NCI-H524 treated with DMSO at 0.1 percent for 48 hours (cell line): ENCODE measurements at places on chromosomes 7 and 10.

GRCh38 chr7:16564909-16565426, 38.3 kb downstream of the LRRC72 start:
- DNase-seq: peak; percentile 10

- no peak for DNase-seq
Measured at GRCh38 chr10:110074758-110075671, 67.2 kb downstream of the ADD3 start.

DNA sequence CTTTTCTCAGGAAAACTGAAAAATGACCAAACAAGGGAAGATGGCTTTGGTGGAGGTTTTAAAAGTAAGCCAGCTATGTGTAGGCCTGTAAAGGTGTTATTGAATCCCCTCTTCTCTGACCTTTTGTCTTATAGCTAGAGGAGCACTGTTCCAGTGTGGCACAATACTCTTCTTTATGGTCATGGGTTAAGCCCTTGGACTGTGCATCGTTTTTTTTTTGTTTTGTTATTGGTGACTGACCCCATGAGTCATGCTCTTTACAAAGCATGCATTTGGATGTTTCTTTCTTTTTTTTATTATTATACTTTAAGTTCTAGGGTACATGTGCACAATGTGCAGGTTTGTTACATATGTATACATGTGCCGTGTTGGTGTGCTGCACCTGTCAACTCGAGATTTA, 19.6 kb upstream of the FAM25A start:
- DNase-seq: no peak

DNA sequence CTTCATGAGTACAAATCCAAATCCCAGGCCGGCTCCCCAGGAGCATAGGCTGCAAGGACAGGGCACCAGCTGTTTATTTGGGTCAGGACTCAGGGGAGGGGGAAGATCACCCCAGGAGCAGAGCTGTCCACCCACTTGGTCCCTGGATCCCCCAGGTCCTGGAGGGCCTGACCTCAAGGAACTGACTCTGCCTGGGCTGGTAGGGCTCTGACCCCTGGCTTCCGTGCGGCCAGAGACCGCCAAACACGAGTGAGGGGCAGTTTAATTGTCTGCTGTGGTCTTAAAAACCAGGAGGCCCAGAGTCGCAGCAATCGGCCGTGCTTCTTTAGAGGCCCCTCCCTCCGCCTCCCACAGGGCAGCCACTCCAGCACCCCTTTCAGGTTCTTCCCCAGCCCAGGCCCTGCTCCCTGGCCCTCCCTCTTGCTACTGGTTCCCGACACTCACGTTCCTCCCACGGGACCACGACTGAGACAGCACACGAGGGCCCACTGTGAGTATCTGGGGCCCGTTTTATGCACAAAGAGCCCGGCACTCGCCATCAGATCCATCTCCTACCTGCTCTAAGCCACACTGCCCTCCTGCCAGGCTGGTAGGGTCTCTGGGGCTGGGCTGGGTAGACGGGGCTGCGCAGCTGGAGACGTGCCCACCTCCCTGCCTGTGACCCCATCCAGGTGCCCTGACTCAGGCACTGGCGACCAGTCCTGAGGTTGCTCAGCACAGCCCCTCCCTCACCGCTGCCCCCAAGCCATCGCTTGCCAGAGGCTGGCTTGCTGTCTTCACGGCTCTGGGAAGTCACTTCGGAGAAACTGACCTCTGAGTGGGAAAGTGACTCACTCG, 30.0 kb upstream of the CFAP46 start:
- no peak for DNase-seq

DNA sequence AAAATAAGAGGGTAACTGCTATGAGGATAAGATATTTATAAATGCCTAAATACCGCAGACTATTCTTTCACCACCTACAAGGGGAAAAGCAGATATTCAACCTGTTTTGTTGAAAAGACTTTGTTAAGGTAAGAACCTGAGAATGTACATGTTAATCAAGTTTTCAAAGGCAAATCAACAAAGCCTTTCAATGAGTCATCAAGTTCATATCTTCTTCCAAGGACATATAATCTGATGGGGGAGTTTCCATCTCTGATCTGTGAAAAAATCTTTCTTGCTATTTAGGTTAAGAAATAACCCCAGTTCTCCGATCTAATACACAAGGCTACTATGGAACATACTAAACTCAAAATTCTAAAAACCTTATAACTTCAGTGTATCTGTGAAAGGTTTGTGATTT, 40.0 kb upstream of the ANLN start:
- no peak for DNase-seq

GRCh38 chr7:85770332-85770731, 583.5 kb upstream of the SEMA3D start:
- DNase-seq: no peak

GRCh38 chr10:109343293-109343692, 580.0 kb downstream of the XPNPEP1 start:
- DNase-seq: no peak

DNA sequence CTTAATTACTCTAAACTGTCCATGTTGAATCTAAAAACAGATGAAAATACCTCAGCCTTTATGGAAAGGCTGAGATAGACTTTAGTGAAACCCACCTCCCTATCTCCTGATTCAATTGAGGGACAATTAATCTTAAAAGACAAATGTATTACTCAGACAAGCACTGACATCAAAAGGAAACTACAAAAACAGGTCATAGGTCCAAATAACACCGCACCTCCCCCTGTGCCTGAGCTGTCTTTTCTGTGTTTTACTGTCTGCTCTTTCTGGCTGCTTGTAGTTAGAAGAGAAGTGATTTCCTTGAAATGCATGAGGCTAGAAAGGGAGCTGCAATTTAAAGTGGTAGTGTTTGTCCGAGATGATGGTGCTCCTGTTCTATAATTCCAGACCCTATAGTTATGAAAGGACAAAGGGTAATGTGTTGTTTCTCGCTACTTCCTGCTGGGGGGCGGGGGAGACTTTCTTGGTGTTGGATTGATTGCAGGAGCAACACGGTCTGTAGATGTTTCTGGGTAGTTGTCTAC, 16.0 kb downstream of the AKR1C8 start:
- DNase-seq: no peak

DNA sequence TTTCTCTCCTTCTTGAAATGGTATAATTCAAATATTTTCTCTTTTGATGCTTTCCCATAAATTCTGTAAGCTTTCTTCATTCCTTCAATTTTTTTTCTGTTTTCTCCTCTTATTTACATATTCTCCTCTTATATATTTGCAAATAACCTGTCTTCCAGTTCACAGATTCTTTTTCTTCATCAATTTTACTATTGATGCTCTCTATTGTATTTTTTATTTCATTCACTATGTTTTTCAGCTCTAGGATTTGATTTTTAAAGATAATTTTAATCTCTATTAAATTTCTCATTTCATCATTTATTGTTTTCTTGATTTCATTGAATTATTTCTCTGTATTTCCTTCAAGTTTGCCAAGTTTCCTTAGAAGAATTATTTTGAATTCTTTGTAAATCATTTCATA, 54.0 kb upstream of the PRPS1L1 start:
- no peak for DNase-seq

- no peak for DNase-seq
Measured at GRCh38 chr10:125002047-125002422, 60.1 kb downstream of the ZRANB1 start.

GRCh38 chr10:30455816-30456215, 21.8 kb downstream of the MAP3K8 start:
- DNase-seq: no peak

GRCh38 chr7:34564091-34564490, 93.9 kb upstream of the NPSR1 start:
- DNase-seq: no peak

- DNase-seq: no peak
Measured at GRCh38 chr10:8074881-8075280, 20.4 kb downstream of the GATA3 start.

- DNase-seq: no peak
Measured at GRCh38 chr7:100679927-100680575, 6.5 kb downstream of the GNB2 start.

DNA sequence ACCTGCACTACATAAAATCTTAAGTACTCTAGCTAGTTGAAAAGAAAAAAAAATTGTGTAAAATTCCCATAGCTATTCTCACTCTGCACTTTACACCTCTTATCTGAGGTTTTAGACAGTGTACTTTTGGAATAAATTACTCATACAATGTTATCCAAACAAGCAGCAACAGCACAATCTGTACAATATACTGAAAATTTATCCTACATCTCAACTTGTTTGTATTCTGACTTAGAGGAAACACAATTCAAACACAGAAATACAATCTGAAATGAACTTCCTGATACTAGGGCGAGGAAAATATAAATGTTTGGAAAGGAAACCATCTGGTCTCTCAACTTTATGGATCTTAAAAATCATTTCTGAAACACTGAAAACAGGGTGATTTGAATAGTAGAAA, 381.7 kb downstream of the THSD7A start:
- no peak for DNase-seq

DNA sequence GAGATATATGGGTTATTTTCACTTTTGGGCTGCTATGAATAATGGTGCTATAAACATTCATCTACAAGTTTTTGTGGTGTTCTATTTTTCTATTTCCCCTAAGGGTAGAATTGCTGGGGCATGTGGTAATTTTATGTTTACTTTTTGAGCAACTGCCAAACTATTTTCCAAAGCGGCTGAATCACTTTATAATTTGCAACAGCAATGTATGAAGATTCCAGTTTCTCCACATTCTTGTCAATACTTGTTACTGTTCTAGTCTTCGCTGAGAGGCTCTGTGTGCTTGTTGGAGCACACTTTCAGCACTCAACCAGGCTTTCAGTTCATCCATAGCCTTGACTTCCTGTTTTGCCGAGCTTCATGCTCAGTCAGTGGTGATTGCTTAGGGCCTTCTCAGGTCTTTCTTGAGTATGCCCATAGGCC, 39.0 kb downstream of the ADK start:
- DNase-seq: no peak

GRCh38 chr10:12701696-12702095, 299.8 kb downstream of the CCDC3 start:
- DNase-seq: no peak

DNA sequence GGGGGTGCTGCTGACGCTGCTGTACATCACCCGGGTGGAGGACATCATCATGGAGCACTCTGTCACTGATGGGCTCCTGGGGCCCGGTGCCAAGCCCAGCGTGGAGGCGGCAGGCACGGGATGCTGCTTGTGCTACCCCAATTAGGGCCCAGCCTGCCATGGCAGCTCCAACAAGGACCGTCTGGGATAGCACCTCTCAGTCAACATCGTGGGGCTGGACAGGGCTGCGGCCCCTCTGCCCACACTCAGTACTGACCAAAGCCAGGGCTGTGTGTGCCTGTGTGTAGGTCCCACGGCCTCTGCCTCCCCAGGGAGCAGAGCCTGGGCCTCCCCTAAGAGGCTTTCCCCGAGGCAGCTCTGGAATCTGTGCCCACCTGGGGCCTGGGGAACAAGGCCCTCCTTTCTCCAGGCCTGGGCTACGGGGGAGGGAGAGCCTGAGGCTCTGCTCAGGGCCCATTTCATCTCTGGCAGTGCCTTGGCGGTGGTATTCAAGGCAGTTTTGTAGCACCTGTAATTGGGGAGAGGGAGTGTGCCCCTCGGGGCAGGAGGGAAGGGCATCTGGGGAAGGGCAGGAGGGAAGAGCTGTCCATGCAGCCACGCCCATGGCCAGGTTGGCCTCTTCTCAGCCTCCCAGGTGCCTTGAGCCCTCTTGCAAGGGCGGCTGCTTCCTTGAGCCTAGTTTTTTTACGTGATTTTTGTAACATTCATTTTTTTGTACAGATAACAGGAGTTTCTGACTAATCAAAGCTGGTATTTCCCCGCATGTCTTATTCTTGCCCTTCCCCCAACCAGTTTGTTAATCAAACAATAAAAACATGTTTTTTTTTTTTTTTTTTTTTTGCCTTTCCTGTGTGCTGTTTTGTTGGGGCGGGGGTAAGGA, 55.8 kb downstream of the TSPAN15 start:
- DNase-seq: no peak

- DNase-seq: no peak
Measured at GRCh38 chr10:91700273-91700672, 67.4 kb upstream of the PPP1R3C start.

DNA sequence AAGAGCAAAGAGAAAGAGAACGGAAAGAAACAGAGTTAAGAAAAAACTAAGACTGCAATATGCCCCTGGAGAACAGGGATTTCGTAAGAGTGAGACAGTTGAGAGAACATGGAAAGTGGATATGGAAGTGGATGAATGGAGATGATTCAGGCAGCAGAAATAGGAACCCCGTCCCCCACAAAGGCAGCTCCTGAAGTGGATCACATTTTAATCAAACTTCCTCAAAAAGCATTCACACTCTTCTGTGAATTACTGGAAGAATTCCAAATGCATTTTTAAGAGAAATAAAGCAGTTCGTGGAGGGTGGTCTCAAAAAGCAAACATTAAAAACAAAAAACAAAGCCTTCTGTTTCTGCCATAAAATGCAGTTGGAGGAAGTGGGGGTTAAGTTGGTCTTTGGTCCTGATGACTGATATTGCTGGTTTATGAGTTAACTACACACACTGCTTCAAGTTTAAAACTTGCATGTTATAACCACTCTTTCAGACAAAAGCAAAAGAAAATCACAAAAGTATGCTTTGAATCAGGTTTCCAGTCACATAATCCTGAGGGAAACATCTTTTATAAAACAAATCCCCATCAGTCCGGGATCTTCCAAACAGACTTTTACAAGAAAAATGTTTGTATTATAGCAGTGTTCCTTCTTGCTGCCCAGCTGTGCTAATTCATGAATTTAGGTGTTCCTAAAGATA, 214.3 kb downstream of the FANK1 start:
- no peak for DNase-seq

- no peak for DNase-seq
Measured at GRCh38 chr10:14102056-14102455, 228.7 kb downstream of the FRMD4A start.

GRCh38 chr10:114404171-114405010, at the start of gene AFAP1L2:
Gene AFAP1L2 (minus strand): TSS chr10:114404502. CDS start chr10:114404455, 47 bp downstream.
- DNase-seq: no peak

- DNase-seq: no peak
Measured at GRCh38 chr10:14062528-14063260, 268.0 kb downstream of the FRMD4A start.

DNA sequence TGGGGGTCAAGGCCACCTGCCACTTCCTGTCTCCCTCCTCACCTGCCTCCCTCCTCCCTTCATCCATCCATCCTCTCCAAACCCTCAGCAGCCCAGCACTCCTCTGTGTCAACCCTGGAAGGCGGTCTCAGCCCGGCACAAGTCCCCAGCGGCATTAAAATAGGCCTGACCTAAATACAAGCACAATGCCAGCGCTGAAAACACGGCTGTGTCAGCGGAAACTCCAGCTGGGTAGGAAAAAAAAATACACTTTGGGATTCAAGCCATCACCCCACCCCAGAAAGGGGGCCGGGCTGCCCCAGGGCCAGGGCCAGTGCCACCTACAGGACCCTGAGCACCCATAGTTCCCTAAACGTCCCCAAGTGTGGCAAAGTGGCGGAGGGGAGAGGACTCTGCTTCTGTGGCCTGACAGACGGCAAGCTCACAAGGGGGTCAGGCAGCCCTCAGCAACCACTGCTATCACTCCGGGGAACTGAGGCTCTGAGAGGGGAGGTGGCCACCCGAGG, 22.7 kb upstream of the GTF2IRD1 start:
- no peak for DNase-seq

- no peak for DNase-seq
Measured at GRCh38 chr7:101216001-101216859, 1.2 kb downstream of the PLOD3 start.

GRCh38 chr7:47726047-47726726, 144.3 kb upstream of the TNS3 start:
- DNase-seq: no peak
